ENCODE measurements at places on chromosomes 12 and 14.
A peak's percentile ranks its signal among the peaks of the same experiment; 100 is the strongest.

DNA sequence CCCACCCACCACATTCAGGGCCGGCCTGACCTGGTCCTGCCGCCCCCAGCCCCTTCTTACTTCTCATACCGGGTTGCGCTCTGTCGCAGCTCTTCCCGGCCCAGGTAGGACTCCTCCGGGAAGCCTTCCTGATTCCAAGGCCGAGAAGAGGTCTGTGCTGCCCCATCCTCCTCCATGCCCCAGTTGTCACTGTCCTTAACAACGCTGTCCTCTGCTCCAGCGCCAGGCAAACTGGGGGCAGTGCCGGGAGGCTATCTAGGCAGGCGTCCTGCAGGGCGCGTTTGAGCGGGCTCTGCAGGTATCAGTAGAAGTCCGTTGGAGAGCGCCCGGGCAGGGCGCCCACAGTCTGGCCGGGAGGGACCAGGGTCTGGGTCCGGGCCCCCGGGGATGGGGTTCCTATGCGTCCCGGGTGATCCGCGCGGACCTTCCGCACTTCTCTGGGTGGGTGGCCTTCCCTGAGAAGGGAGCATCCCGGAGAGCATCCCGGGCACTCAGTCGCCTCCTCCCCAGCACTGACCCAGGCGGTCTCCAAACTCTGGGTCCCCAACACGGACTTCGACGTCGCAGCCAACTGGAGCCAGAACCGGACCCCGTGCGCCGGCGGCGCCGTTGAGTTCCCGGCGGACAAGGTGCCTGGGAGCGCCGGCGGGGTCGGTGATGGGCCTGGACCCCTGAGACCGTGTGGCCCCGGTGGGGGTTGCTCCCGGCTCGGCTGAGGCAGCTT lies 900 bp downstream of the AMN start:
- DNase-seq = no peak

- DNase-seq = peak; percentile 46
Measured at GRCh38 chr12:6363330-6364043, 11.9 kb downstream of the SCNN1A start.

DNA sequence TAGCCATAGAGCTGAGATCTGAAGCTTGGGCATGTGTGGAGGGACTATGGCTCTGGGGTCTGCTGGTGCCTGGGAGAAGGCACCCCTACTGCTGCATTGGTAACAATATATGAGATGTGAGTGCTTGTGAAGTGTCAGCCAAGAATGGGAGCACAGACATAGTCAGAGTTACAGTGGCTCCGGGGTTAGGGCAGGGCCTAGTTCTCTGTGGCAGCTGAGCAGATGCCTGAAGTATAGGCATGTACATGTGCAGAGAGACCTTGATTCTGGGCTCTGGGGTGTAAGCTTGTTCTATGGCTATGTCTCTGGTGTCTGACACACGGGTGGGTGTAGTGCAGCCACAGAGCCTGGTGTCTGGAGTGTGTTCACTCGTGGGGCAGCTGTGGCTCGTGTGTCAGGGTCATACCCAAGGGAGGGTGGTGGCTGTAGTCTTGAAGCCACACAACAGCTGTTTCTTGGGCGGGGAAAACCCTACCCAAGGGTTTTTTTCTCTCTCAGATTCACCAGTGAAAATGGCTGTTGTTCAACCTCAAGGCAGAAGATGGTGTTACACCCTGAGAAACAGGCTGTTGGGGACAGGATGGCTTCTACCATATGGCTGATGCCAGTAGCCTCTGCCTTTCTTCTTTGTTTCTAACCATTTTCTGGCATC lies 11.9 kb upstream of the TCL1A start:
- DNase-seq = no peak

GRCh38 chr12:16389594-16389993 lies 42.1 kb downstream of the MGST1 start:
- no peak for DNase-seq

DNA sequence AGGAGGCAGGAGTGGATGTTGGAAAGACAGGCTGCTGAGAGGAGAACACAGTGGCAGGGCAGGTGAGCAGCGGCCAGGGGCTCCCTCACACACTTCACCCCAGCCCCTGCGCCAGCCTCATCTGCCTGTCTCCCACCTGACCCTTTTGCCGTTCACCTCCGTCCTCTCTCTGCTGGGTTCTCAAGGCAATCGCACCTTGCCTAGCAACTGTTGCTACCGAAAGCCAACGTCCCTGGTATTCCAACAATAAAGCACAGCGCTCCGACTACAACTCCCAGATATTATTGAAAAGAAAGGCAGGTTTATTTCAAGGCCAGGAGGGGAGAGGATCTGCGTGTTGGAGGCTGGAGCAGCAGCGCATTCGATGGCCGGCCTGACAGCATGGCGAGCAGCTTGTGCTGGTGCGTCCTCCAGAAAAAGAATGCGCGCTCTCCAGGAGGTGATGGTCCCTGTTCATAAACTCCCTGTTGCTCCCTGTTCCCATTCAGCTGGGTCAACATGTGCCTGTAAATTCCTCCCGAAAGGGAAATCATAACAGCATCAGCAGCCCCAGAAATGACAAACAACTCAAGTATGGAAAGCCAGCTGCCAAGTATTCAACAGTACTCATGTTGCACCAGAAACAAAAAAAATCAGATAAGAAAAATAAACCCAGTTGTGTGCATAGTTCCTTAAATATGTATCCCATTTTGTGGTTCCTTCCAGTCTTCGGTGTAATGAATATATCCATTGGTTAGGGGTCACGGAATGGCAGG lies 153.0 kb upstream of the DIO3 start:
- no peak for DNase-seq

DNA sequence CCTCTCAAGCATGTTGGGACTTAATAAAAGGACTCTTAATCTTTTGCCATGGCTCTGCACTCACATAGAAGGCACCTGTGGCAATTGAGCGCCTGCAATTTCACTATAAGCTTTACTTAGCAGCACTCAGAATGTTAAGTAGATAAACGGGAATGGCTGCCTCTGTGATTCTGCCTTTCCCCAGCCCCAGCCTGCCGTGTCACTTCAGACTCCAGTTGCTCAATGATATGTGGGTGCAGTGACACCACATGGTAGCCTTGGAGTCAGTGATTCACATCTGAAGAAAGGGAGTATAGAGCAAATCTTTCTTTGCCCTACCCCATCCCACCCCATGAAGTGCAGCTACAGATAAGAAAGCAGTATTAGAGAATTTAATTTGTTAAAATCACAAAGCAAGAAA lies 96.1 kb downstream of the ZFC3H1 start:
- DNase-seq = no peak

GRCh38 chr12:5499566-5500330 lies 67.8 kb downstream of the NTF3 start:
- no peak for DNase-seq

DNA sequence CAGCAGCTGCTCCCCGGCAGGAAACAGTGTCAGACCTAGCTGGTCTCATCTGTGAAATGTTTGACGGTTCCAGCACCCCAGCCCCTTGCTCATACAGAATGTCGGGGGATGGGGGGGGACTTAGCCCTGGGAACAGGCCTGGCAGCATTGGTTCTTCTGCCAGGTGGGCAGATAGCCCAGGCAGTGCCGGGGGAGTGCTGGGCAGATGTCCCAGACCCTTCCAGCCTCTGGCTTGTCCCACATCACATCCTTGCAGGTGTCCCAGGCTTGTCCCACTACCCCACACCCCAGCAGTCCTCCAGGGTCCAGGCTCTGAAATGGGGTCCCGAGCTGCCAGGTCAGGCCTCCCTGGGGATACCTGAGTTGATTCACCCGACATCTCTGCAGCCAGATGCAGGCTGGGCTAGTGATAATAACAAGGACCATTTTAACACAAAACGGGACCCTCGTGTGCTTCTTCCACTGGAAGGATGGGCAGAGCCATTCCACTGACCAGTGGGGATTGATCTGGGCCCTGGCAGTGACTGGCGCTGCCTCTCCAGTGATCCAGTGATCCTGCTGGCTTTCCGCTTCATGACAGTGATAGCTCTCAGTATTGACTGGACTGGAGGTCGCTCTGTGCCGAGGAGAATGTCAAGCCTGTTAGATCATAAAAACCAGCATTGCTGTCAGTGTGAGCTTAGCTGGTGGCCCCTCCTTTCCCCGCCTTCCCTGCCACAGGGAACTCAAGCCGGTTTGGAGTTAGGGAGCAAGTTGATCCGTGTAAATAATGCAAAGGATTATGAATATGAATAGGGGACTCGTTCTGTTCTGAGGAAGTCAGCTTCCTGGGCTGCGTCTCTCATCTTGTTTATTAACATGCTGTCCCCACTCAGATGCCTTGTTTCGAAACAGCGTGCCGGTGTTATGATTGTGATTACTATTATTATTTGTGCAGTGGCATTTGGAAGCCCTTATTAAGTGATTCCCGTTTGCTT lies 180.6 kb downstream of the AACS start:
- no peak for DNase-seq

DNA sequence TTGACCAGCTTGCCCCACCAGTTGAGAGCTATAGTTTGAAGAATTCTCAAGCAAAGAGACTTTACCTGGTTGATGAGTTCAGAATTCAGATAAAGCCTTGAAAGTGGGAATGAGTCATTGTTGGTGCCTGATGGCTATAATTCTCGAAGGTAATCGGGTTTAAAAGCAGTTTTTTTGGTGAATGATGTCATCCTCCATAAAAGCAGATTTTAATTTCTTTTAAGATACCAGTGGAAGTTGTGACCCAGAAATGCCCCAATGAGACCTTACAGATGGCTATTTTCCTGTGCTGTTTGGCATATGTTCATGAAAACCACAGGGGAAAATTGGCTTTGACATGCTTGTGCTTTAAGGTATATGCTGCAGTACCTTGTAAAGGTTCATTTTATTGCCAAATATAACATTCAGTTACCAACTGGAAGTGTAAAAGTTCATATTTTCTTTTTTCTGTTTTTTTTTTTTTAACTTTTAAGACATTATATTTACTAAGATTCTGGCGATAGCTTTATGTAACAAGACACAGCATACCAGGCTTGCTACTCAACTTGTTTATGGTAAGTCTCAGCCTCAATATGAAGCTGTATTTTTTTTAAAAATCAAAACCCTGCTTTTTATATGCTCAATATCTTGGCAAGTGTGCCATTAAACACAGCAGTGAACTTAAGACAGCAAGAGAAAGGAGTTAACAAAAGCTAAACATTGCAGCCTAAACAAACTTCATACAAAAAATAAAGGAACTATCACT lies 119.3 kb downstream of the LMNTD1 start:
- no peak for DNase-seq

DNA sequence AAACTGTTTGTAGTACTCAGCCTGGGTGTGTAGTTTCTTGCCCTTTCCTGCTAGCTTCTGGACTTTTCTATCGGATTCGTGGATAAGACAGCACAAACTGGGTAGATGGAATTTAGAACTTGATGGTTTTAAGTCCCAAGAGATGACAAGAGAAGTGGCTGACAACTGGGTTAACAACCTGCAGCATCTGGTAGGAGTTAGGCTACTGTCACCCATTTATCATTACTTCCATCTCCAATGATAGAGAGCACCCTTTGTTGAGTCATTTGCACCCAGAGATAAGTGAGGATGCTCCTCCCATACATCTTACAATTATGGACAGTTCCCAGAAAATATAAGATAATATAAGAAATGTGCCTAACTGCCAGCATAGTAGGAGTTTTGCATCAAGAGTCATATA lies 50.2 kb upstream of the FLRT2 start:
- no peak for DNase-seq

- DNase-seq = no peak
Measured at GRCh38 chr14:85058150-85058549, 471.8 kb upstream of the FLRT2 start.

GRCh38 chr14:75969126-75969525 lies 12.7 kb downstream of the TGFB3 start:
- no peak for DNase-seq

- DNase-seq = no peak
Measured at GRCh38 chr14:95352481-95352880, 32.8 kb upstream of the CLMN start.

DNA sequence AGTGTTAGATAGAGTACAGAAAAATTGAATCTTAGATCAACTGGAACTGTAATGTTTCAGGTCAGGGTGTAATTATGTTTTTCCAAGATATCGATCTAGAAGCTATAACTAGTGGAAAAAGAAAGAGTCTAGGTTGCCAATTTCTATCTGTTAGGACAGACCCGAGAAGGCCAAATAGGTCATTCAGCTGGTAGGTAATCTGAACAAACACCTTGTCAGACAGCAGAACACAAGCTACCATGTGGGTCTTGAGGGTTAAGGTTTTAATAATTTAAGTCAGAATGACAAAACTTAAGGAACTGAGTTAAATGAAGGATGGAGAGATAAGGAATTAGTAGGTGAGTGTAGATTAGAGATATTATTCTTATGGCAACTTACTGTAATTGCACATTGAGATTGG lies 44.9 kb upstream of the KCNMB4 start:
- no peak for DNase-seq

DNA sequence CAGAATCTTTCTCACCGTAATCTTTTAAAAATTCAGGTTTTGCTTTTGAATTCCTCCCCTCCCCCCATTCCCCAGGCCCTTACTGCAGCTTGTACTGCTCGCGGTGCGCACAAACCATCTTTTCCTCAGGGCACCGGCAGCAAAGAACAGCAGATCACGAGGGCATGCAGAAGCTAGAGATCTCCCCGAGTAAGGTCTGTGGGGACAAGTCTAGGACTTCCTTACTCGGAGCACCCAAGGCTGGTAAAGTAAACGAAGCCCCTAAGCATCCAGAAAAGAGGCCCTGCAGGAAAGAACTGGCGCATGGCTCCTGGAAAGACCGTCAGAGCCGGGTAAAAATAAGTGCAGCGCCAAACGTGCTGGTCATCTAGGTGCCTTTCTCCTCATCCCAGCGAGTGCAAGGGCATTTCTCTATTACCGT lies 727 bp downstream of the LDHB start:
- peak; percentile 36 for DNase-seq

DNA sequence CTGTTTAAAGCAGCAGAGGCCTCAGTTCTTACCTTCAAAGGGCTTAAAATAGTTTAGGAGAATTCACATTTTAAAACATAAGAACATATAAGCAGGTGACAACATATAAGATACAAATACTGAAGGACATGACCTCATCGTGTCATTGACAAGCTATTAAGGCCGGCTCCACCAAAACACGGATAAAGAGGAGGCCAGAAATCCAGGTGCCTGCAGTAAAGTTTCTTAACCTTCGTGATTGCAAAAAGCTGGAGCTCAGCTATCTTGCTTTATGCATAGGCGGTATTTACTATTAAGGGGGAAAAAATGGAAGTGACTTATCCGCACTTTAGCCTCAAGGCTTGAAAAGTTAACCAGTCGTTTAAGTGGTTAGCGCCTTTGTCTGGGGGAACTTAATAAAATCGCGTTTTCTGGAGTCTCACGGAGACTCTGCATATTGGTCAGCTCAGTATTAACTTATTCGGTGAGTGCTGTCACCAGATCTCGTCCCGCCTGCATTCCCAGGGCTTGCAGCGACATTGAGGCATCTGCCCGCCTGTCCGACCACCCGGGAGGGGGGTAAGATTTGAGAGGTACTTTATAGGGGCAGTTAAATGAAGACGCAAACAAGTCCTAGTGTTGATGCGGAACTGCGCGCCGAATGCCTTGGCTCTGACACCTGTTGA lies 1.1 kb upstream of the SP1 start:
- DNase-seq = no peak

- DNase-seq = no peak
Measured at GRCh38 chr12:119901670-119902069, 24.6 kb upstream of the CIT start.

- peak; percentile 47 for DNase-seq
Measured at GRCh38 chr12:56119361-56119796, 1.3 kb downstream of the ZC3H10 start.

- no peak for DNase-seq
Measured at GRCh38 chr12:1925684-1926006, 7.2 kb upstream of the CACNA2D4 start.

- DNase-seq = no peak
Measured at GRCh38 chr12:117438809-117439208, 77.4 kb upstream of the NOS1 start.

- DNase-seq = no peak
Measured at GRCh38 chr14:49702725-49703124, 9.8 kb downstream of the KLHDC1 start.

Data from stimulated activated CD4-positive, alpha-beta T cell treated with anti-CD3 and anti-CD28 coated beads, Interleukin-12 subunit alpha, Interleukin-12 subunit beta, amount 100 ng/mL, for 24 hours (primary cell).